ENCODE measurements at places on chromosomes 13 and 19.

GRCh38 chr19:47183601-47184000 lies 47.4 kb downstream of the BBC3 start:
- no peak for DNase-seq

DNA sequence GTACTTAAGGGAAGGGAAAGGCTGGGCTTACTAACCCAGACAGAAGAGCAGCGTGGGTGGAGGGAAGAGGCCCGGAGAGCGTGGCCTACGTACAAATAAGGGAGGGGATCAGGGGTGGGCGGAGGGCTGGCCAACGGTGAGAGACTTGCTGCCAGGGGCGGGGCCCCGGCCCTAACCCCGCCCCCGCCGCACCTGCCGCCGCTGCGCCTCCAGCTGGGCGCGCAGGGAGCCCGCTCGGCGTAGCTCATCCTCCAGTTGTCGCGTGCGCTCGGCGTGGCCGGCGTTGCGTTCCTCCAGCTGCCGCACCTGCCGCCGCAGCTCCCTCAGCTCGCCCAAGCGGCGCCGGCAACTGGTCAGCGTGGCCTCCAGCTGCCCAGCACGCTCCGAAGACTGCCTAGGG lies 5.7 kb downstream of the HOOK2 start:
- DNase-seq, result no peak

DNA sequence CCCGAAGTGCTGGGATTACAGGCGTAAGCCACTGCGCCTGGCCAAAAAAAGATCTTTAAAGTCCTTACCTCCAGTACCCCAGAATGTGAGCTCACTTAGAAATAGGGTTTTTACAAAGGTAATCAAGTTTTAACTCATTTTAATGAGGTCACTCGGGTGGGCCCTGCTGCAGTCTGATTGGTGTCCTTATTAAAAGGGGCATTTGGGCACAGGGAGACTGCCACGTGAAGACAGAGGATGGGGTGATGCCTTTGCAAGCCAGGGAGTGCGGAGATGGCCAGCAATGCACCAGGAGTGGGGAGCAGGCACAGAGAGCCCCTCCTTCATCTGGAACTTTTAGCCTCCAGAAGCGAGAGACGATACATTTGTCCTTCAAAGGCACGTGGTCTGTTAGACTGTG lies 11.7 kb downstream of the NKPD1 start:
- DNase-seq, result no peak

DNA sequence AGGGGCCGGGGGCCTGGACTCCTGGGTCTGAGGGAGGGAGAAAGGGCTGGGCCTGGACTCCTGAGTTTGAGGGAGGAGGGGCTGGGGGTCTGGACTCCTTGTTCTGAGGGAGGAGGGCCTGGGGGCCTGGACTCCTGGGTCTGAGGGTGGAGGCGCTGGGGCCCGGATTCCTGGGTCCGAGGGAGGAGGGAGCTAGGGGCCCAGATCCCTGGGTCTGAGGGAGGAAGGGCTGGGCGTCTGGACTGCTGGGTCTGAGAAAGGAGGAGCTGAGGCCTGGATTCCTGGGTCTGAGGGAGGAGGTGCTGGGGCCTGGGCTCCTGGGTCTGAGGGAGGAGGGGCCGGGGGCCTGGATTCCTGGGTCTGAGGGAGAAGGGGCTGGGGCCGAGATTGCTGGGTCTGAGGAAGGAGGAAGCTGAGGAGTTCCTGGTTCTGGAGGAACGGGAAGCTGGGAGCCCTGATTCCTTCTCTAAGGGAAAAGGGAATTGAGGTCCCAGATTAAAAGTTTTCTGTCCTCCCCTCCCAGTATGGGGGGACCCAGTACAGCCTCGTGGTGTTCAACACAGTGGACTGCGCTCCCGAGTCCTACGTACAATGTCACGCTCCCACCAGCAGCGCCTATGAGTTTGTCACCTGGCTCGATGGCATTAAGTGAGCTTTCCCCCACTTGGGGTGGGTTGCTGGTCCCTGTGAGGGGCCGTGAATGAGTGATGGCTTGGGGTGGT lies 721 bp downstream of the MED25 start:
- DNase-seq, result no peak

GRCh38 chr19:22634450-22634827 lies 315 bp downstream of the ZNF492 start:
- no peak for DNase-seq

DNA sequence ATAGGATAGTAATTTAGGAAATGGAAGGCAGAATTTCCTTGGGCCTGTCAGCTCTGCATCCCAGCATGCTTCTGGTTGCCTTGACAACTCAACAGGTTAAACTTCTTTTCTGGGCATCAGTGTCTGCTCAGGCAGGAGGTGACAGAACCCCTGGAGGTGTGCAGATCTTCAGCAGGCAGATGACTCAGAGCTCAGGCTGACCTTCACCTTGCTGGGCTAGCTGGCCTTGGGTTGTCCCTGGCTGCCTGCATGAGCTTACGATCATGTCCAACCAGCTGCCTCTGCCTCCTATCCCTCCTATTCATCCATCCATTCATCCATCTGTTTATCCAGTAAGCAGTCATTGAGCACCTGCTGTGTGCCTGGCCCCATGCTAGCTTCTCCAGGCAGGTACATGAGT lies 81.2 kb upstream of the KCTD15 start:
- DNase-seq, result no peak

DNA sequence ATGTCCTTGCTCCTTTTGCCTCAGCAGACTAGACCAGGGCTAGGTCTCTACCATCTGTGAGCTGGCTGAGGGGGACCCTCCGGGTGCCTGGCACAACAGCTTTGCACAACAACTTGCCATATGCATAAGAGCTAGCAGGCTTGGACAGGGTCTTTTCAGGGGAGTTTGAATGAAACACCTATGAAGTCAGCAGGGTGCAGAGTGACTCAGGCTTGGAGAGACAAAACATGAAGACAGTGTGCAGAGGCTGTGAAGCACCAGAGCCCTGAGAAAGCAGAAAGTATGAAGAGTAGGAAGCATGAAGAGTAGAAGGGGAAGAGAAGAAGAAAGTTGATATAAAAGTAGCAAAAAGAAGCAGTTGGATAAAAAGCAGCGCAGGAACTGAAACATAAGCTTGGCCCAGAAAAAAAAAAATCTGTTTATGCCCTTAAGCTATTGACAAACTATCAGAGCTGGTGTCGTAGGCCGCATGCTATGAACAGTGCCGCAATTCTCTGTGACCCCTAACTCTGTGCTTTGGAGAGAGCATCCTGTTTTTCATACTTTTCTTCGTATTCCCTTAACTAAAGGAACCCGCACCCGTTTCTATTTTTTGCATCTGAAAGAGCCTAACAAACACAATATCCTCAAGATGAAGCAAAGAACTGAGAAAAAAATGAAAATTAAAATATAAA lies 52.7 kb upstream of the FAM216B start:
- no peak for DNase-seq

GRCh38 chr19:16089010-16089846 lies 12.9 kb downstream of the TPM4 start:
- DNase-seq, result no peak

GRCh38 chr13:27170221-27170515 lies 1.4 kb downstream of the USP12 start:
- no peak for DNase-seq

DNA sequence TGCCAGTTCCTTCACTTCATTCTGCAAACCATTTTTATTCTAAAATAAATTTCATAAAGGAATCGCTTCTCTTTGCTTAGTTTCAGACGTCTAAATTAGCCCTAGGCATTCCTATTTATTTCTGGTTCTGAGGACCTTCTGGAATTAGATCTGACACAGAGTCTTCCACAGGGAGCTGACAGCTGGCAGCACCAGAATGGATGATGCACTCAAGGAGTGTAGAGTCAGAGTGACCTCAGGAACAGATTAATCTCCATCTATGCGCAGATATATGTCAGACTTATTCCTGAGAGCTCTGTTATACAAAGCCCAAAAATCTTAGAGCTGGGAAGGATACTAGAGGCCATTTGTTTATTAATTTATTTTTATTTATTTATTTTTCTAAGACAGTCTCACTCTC lies 450.8 kb downstream of the HS6ST3 start:
- no peak for DNase-seq

- DNase-seq, result no peak
Observed at GRCh38 chr13:73544175-73544574, 485.4 kb downstream of the KLF5 start.

DNA sequence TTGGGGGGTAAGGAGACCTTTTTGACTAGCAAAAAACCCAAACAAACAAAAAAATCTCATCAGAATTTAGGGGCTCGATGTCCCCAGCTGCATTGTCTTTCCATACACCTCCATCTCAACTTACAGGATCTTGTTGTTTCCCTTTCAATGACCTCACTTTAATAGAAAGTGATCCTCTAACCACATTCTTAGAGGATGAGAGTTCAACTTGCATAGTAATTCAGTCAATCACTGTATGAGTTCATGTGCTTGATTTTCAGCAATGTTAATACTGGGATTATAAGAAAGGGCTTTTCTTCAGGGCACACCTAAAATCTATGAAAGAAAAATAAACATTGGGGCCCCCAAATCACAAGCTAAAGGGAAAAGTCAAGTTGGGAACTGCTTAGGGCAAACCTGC lies 1512.0 kb downstream of the SLITRK1 start:
- no peak for DNase-seq
